Heart left ventricle (tissue), 16 donors: ENCODE measurements at places on chromosomes 5 and 9. TPM values are rescaled to one million over a fixed set of nuclear protein-coding genes. Genes with fewer than 3 reads are reported as not detected.

DNA sequence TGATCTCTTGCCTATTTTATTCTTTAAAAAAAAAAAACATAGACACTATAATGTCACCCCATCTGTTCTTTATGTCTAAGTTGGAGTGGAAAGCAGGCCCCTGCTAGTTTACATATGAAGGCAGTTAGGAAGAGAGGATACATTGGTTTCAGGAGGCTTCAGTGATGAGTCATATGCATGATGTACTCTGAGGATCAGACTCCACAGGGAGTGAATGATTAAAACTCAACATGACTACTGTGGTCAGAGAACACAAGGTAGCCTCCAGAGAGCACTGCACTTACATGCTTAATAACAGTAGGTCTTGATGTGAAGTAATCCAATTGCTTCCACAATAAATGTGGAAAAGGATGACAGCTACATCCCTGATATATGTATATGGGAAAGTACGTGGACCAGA lies 22.7 kb upstream of the FSTL4 start:
- no peak for DNase-seq

DNA sequence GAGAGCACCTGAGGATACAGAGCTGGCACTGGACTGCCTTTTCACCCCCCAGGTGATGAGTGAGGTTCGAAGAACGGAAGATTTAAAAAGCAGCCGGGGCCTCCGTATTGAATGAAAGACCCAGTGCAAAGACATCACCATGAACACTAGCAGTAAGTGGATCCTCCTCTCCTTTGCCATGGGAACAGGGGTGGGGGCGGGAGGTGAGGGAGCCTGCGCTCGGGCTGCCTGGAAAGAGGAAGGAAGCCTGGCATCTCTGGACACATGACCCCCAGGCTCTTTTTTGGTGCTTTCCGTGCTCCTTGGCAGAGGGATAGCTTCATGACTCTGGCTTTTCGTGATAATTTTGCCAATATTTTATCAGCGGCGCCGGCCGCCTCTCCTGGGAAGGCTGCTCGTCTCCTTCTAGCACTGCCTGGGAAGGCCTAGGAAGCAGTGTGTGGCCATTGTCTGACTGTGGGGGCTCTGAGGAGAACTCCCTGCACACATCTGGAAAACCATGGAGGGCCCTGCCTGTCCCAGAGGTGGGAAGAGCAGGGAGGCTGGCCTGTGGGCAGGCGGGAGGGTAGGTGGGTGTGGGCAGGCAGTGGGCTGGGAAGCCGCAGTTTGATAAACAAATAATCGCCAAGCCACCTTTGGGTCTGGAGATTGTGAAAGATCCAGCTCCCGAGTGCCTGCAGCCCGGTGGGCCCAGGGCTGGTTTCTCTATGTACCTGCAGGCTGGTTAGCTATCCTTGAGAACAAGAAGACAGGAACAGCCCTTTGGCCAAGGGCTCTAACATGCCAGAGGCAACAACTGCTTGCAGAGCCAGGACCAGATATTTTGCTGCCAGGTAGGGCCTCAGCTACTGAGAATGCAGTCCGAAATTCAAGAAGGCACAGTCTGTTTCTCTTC lies 911 bp downstream of the ABLIM3 start:
- DNase-seq, result peak; percentile 58

The CER1 gene
- not detected for total RNA-seq

The TSSK1B gene
- total RNA-seq, result not detected

DNA sequence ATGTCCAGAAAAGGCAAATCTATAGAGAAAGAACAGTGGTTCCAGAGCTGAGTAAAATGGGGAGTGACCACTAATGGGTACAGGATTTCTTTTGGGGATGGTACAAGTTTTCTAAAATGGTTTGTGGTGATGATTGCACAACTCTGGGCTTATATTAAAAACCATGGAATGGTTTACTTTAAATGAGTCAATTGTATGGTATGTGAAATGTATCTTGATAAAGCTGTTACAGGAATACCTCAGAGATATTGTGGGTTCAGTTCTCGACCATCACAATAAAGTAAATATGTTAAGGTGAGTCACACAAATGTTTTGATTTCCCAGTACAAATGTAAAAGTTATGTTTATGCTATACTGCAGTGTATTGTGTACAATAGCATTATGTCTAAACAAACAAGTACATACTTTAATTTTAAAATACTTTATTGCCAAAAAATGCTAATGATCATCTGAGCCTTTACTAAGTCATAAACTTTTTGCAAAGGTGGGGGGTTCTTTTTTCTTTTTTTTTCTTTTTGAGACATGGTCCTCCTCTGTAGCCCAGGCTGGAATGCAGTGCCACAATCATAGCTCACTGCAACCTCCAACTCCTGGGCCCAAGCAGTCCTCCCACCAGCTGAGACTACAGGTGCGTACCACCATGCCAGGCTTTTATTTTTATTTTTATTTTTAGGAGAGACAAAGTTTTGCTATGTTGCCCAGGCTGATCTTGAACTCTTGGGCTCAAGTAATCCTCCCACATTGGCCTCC lies 65.9 kb downstream of the SHOC1 start:
- DNase-seq, result no peak

GRCh38 chr5:40945111-40945510 lies 35.8 kb downstream of the C7 start:
- no peak for DNase-seq

The GLRA1 gene
- total RNA-seq, result not detected

GRCh38 chr5:154467655-154468354 lies 10.2 kb downstream of the HAND1 start:
- DNase-seq, result peak; percentile 74

The DAP gene
- total RNA-seq, result 38.9 TPM

- no peak for DNase-seq
Observed at GRCh38 chr5:87785554-87786335, 373.0 kb upstream of the CCNH start.

GRCh38 chr9:64015136-64015535 lies 1269.9 kb downstream of the FOXD4L5 start:
- no peak for DNase-seq

DNA sequence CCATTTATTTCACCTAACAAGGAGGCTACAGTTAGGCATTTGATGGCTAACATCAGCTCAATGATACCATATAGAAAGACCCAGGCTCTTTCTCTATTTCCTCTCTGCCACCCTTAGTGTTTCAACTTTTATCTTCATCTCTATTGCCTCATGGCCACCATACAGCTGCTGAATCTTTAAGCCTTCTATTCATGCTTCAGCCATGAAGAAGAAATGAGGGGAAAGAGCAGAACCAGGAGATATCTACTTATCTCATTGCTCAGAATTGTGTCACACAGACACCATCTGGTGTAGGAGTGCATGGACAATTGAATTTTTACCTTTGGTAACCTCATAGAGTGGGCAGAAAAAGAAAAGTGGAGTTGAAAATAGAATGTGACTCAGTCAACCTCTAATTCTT lies 6.7 kb downstream of the GAPT start:
- no peak for DNase-seq

GRCh38 chr9:122370303-122370702 lies 521 bp upstream of the PTGS1 start:
- no peak for DNase-seq

DNA sequence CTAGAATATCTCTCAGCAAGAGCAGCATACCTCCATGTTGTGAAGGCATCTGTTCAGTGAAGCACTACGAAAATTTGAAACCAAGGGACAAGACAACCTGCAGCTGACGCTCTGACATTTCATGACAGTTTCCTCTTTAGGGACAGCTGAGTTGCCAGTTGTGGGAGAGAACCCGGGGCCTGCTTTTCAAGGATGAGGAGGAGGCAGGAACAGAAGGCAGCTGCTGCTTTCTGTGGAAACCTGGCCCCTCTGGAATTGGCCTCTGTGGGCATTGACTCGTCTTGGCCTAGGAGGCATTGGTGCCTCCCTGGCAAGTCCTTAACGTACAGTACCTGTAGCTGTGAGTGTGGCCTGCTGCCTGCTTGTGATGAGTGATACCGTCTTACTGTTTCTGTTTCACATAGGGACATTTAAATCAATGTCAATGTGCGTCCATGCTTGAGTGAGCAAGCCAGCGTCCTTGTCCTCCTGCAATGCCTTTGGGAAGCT lies 21.6 kb downstream of the SLC46A2 start:
- DNase-seq, result no peak

DNA sequence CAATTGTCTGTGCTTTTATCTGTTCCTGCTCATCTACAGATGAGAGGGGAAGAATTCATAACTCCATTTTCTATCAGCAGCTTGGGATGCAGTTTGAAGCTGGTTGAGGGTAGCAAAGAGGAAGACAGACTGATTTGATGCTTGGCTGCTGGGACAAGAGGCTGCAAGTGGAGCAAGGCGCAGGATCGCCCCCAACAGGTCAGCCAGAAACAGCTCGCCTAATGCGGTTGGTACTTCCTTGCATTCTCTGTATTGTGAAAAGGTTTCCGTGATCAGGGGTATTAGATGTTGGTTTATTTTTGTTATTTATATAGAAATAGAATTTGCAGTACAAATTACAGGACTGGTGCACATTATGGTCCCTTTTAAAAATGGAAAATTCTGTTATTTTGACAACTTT lies 40.6 kb downstream of the ZNF883 start:
- DNase-seq, result no peak

DNA sequence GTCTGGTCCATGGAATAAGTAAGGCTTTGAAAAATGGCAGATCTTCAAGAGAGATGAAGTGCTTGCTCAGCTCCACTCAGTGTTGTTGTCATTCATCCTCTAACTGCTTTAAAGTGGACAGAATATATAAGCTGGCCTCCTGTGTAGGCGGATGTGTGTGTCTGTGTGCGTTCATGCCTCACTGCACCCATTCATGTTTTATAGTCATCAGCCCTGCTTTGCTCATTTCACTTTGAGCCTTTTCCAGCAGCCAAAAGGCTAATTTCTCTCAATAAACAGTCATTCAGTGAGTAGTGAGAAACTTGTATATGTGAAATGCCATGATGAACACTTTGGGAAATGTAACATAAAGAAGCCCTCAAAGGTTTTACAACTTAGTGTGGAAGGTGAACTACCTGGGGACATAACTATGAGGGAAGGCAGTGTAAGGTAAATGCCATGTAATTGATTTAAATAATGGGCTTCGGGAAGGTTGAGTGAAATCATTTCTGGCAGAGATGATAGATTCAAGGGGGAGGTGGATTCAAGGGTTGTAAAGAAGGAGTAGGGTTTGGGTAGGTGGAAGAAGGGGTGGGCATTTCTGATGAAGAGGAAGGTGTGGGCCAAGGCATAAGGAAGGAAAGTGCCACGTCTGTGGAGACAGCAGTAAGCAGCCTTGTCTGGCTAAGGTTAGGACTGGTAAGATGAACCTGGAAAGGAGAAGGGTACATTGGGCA lies 15.7 kb downstream of the TTC23L start:
- DNase-seq, result no peak

- DNase-seq, result no peak
Observed at GRCh38 chr9:16337322-16338029, 533.0 kb downstream of the BNC2 start.

GRCh38 chr5:31819926-31820516 lies 181.1 kb downstream of the PDZD2 start:
- no peak for DNase-seq

GRCh38 chr9:108708448-108708847 lies 147.3 kb downstream of the ACTL7B start:
- DNase-seq, result no peak

DNA sequence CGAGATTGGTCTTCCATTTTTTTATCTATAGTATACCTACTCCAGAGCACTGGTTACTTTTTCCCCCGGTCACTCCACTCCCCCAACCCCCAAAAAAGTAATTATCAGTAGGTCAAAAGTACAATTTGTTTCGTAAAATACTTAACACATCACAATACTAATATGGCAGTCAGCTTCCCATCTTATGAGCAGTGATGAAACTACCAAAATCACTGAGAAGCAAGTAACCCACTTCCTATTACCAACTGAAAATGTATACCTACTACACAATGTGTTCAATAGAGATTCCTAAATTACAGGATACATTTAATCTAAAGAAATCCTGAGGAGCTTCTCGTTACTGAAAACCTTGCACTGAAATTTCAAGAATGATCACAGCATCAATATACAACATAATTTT lies 1.9 kb downstream of the CERT1 start:
- DNase-seq, result no peak

The STARD4 gene
- total RNA-seq, result 14.5 TPM

DNA sequence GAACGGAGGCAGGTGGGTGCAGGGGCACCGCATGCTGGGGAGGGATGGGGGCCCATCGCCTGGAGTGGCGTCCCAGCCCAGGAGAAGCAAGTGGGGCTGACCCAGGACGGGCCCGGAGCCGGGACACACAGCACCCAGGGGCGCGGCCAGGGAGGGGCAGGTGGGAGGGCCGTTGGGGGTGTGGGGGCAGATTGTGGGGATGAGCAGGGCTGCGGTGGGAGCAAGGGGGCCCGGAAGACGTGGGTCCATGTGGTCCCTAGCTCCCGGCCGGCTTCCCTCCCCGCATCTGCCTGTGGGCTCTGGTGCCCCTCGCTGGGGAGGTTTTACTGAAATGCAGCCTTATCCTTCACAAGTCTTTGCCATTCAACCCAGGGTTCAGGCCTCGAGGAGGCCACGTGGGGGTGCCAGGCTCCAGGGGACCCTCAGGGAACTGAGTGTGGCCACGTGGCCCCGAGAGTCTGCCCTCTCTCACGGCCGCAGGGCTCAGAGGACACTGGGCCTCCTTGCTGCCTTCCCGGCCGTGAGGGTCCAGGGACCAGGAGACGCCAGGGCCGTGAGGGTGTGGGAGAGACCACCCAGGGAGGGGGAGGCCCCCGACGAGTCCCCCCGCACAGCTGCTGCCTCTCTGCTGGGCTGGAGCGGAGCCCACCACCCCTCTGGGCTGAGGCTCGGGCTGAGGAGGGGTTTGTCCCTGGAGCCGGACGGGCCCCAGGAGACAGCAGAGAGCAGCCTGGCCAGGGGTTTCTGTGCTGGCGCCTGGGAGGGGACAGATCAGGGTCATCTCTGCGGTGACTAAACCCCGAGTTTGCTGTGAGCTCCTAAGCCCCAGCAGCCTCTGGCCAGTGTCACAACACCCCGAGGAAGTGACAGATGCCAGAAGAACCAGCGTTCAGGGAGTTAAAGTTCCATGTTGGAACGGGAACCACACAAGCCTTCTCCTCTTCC lies 35.2 kb downstream of the SLC9A3 start:
- no peak for DNase-seq

DNA sequence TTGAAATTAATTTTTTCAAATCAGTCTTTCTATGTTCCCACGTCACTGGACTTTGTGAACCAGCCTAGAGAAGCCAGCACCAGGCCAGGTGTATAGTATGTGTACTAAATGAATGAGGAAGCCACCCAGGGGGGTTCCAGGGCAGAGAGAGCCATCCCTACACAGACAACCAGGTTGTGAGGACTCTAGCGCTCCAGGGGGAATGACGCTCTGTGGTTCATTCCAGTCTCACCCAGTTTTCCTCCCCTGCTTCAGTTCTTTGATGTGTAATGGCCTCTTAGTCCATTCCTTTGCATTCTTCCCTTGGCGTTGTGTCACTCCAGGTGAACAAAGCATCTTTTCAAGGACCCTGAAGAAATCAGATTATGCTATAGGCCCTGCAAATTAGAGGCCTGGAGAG lies 330.6 kb downstream of the NSG2 start:
- no peak for DNase-seq

DNA sequence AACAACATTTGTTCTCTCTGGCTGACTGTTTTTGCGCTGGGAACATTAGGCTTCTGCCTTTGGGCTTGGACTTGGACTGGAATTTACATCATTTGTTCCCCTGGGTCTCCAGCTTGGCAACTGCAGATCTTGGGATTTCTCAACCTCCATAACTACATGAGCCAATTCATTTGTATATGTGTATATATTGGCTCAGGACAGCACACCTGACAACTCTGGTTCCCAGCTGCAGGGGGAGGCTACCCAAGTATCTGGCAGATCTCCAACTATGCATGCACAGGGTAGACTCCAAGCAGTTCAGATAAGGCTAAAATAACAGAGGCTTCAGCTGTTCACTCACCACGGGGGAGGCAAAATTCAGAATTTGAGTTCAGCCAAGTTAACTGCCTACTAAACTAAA lies 31.6 kb upstream of the F2RL1 start:
- peak; percentile 69 for DNase-seq

The CENPK gene
- 6.9 TPM for total RNA-seq
